Naive thymus-derived CD4-positive, alpha-beta T cell (primary cell): ENCODE measurements at places on chromosomes 12 and 14. TPM values are rescaled to one million over a fixed set of nuclear protein-coding genes. Genes with fewer than 3 reads are reported as not detected.

The KRT72 gene
- total RNA-seq, result 105 TPM

The A2M gene
- not detected in 2 replicates for total RNA-seq

The NELL2 gene
- total RNA-seq, result 159 TPM

The TDRD9 gene
- not detected in 2 replicates for total RNA-seq

The ZC2HC1C gene
- not detected for total RNA-seq

The MUCL1 gene
- not detected for total RNA-seq

The CNPY2 gene
- total RNA-seq, result 87.6 TPM

The RNF212B gene
- not detected for total RNA-seq

The PROX2 gene
- 0.13 TPM for total RNA-seq

The GAS2L3 gene
- total RNA-seq, result 0.08 TPM

The BCL11B gene
- total RNA-seq, result 145 TPM

The TMEM179 gene
- not detected for total RNA-seq

The VWF gene
- total RNA-seq, result 0.32 TPM

The PARPBP gene
- 1.5 TPM for total RNA-seq

The REM2 gene
- total RNA-seq, result 6.2 TPM

The FLVCR2 gene
- 5.0 TPM for total RNA-seq
